Skin of body (tissue), 3 donors: ENCODE measurements at places on chromosomes 7 and 10. TPM values are rescaled to one million over a fixed set of nuclear protein-coding genes. Genes with fewer than 3 reads are reported as not detected.
A peak's percentile ranks its signal among the peaks of the same experiment; 100 is the strongest.

DNA sequence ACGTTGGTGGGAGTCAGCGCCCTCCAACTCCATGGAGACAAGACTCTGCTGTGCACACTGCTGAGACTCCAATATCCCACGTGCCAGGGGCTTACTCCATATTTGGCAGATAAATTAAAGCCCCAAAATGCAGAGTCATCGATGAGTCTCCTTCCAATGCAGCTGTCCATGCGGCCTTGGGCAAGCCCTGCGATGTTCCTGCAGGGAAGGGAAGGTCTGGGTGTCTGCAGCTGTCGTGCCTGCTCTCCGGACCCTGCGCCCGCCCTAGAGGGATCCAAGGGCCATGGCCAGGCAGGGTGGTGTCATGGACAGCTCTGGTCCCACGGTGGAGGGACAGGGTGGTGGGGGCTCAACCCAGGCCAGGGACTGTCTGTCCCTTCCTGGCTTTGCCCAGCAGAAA, 185.2 kb downstream of the PTPRN2 start:
- DNase-seq: no peak

GRCh38 chr7:94064541-94065191, 60.5 kb upstream of the BET1 start:
- no peak for DNase-seq

- no peak for DNase-seq
Observed at GRCh38 chr7:25959168-25959734, 192.7 kb upstream of the NFE2L3 start.

- no peak for DNase-seq
Observed at GRCh38 chr7:150489782-150490181, 24.9 kb upstream of the GIMAP7 start.

DNA sequence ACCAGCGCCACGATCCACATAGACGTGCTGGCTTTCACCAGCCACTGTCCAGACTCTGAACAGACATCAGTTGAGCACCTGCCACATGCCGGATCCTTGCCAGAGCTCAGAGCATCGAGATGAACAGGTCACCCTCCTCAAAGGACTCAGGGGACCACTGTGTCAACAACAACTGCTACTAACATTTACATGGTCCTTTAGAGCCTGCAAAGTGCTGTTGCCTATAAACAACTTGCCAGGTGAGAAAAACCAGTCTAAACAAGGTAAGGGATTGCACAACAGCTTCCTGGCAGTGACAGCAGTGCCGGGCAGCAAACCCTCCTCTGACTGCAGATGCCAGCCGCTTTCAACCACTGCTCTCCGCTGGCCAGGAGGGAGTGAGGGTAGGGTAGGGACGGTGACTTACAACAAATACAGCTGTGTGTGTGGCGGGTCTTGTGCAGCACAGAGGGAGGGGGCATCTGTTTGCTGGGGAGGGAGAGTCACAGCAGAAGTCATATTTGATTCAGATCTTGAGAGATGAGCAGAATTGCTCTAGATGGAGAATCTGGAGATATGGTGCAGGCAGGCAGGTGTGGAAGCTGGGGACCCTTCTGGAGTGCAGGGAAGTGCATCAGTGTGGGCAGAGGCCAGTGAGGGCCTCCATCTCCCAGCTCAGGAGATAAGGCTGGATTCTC, 32.8 kb upstream of the RHEB start:
- DNase-seq: no peak

The ADRB1 gene
- 0.79 TPM for total RNA-seq

The ITIH5 gene
- 28.4 TPM for total RNA-seq

The ZP3 gene
- total RNA-seq: 0.79 TPM

The DRGX gene
- 0.20 TPM for total RNA-seq

DNA sequence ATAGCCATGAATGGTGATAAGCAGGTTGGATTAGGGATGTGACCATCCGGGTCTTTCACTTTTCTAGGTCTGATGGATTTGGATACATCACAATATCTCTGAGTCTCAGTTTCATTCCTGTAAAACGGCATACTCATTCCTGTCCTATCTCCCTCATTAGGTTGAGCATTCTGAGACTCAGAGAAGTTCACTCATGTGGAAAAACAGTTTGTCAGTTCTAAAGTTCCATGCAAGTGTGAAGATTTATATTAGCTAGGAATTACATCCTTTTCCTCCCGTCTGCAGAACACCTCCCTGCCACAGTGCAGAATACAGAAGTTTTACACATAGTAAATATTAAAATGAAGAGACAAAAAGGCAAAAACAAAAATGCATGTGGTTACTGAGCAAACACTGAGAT, 94.2 kb upstream of the SLC25A13 start:
- no peak for DNase-seq

The GPR26 gene
- total RNA-seq: not detected

The KLF14 gene
- total RNA-seq: 0.89 TPM

The FKBP9 gene
- 194 TPM for total RNA-seq

The EPDR1 gene
- total RNA-seq: 11.4 TPM

DNA sequence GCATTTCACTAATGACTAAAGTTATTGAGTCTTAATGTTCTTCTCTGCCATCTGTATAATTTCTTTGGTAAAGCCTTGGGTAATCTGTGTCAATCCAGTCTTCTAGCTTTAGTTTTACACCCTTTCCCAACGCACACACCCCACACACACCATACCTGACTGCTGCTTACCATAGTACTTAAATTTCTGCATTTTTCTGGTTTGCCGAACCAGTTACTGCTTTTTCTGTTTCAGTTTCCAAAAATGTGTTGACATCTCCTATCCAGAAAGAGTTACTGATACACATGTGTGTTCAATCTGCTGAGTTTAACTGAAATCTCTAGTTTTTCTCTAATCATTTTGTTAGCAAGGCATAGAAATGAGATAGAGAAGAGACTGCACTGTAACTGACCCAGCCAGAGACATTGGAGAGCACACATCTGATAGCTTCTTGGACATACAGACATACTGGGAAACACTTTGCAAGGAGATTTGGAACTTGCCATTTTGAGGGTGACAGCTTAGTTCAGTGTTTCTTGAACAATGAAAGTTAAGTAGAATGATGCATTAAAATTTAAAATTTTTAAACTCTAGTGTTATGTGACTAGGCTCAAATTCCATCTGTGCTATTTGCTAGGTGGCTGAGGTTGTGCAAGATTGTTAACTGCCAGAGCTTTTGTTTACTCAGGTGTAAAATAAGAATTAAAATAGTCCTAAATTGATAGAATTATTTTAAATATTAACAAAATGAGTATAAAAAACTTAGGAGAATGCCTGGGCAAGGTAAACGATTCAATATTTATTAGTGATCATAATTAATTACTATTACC, 807.6 kb downstream of the DNAJB9 start:
- no peak for DNase-seq

DNA sequence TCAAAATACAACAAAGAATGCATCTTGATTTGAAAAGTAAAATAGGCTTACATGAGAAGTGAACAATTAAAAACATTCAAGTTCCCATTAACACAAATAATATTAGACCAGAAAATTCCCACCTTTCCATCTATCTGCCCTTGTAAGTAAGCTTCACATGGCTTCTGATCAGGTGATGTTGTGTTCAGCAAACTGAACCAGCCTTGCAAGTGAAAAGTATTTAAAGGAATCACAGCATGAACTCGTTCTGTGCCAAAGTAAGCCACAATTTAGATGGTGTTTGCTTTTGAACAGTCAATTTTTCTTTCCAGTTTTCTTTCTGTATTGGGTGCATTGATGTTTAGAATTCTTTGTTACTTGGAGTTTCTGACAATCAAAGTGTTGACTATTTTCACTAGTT, 347.9 kb downstream of the TNS3 start:
- no peak for DNase-seq

GRCh38 chr10:112286837-112287818, 3.9 kb downstream of the TECTB start:
- DNase-seq: no peak

The PLPP4 gene
- total RNA-seq: 5.3 TPM

DNA sequence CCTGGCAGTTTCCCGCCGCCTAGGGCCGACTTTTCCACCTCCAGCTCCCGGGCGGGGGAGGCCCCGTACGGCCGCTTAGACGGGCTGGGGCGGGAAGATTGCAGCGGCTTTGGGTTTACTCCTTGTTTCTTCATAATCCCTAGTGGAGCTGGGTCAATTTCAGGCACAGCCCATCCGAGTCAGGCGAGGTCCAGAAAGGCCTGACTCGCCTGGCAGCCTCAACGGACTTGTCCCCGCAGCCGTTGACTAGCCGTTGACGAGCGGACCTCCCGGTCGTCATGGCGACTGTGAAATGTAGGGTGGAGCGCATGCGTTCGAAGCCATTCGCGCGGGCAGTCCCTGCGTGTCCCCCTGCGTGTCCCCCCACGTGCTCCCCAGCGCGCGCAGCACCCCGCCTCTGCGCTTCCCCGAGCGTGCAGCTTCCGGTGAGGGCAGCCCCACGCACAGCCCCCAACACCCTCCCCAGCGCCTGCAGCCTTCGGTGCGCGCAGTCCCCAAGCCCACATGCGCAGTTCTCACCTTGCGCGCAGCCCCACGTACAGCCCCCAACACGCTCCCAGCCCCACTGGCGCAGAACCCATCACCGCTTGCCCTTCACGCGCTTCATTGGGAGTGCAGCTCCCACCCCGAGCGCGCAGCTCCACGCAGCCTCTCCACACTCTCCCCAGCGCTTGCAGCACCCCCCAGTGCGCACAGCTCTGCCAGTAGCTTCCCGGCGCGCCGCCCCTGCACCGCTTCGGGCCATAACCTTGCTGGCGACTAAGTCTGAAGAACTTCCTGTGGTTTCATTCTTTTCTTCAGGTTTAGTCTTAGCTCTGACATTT, 67.8 kb downstream of the TBX20 start:
- peak; percentile 0 for DNase-seq

The LIPF gene
- 0.10 TPM for total RNA-seq

The ADRA2A gene
- total RNA-seq: 2.0 TPM

The ZNF37A gene
- 17.0 TPM for total RNA-seq

DNA sequence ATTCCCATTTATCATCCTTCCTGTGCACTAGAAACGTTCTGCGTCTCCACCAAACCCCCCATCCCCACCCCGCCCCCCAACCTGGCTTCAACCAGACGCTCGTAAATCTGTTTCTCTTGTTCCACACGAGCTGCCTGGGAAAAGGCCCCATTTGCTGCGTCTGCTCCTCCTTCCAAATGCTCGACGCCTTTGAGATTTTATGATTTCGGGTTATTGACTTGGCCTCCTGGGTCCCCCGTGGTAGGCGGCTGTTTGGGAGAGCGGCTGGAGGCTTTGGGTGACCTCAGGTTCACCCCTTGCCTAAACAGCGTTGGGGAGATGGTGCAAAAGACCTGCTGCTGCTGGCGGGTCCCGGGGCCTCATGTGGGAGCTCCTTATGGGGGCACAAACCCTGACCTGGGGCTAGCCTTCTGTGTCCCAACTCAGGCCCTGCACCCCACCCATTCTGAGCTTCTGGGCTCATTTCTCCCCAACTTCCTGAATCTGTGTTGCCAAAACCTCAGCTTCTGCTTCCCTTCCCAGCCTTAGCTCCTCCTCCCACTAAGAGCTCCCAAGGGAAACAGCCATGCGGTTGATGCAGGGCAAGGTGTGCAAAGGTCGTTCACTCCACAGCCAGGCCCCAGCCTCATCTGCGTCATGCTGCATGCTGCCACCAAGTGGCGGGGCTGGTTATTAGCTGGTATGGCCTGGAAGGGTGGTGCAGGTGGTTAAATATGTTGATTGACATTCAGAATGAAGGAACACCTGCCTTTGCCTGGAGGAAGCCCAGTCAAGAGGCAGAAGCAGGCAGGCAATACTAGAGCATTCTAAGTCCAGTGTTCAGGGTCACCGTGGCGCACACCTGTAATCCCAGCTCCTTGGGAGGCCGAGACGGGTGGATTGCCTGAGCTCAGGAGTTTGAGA, 49.1 kb upstream of the ELN start:
- peak; percentile 31 for DNase-seq

GRCh38 chr10:5896208-5897052, 6.4 kb downstream of the FBH1 start:
- no peak for DNase-seq

DNA sequence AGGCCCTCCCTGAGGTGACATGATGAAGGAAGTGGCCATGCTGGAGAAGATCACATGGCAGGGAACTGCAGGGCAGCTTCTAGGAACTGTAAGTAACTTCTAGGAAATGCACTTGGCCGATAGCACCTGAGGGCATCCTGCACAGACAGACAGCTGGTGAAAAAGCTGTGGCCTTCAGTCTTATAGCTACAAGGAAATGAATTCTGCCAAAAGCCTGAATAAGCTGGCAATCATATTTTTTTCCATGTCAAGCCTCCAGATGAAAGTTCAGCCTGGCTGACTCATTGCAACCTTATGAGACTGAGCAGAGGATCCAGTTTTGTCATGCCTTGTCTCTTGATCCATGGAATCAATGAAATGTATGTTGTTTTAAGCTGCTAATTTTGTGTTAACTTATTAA, 91.1 kb upstream of the CACNA2D1 start:
- DNase-seq: no peak

GRCh38 chr10:132186488-132187429, at the start of gene DPYSL4:
Gene DPYSL4 (plus strand): TSS chr10:132186948. CDS start chr10:132187064, 116 bp downstream.
- DNase-seq: no peak

DNA sequence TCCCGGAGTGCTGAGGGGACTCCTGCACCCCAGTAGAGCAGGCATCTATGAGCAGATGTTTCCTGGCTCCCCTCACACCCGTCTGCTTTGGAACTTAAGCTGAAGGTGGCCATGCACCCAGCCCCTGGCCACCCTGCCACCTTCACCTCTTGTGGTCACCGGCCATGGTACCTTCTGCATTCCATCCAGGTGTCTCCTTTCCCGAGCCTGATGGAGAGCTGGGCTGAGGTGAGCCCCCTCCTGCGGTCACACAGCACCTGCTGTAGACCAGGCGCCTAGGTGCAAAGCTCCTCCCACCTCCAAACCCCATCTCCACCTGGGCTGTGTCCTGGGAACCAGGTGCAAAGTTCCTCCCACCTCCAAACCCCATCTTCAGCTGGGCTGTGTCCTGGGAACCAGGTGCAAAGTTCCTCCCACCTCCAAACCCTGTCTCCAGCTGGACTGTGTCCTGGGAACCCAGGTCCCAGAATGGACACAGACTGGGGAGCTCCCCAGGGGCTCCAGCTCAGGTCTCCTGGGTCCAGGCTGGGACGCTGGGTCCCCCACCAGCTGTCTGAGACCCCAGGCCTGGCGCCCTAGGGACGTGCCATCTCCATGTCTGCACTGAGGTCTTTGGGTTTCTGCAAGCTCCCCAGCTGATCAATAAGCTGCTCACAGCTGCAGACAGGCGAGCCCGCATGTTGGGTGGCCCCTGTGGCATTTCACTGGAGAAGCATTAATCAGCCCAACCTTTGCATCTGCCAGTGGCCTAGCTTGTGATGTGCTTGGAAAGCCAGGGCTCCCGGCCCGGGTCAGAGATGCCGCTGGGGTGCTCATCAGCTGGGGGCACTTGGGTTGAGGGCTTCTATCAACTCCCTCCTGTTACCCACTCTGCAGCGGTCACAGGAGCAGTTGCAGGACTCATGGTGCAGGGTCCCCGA, 61.2 kb upstream of the INPP5A start:
- DNase-seq: no peak

The CPVL gene
- 12.6 TPM for total RNA-seq

The SLIT1 gene
- total RNA-seq: 0.59 TPM

GRCh38 chr10:99394256-99394655, 36.2 kb downstream of the GOT1 start:
- DNase-seq: no peak
